ENCODE measurements at places on chromosomes 12 and 14.

- DNase-seq: no peak
These were observed 34.0 kb downstream of the VCPKMT start for GRCh38 chr14:50082308-50082742.

GRCh38 chr12:80053051-80053790 lies 46.1 kb upstream of the OTOGL start:
- no peak for DNase-seq

- no peak for DNase-seq
These were observed 38.5 kb upstream of the KCNK13 start for GRCh38 chr14:90023176-90023896.

GRCh38 chr14:91873471-91874415 lies 6.4 kb upstream of the TC2N start:
- no peak for DNase-seq

DNA sequence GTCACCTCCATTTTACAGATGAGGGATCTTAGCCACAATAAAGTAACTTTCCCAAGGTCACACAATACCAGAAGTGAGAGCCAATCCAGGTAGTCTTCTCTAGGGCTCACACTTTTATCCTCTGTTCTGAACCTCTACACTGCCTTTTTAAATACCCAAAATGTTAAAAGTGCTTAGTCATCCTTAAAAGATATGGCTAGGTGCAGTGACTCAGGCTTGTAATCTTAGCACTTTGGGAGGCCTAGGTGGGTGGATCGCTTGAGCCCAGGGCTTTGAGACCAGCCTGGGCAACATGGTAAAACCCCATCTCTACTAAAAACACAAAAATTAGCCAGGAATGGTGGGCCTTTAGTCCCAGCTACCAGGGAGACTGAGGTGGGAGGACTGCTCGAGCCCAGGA lies 104.1 kb upstream of the PPP4R3A start:
- no peak for DNase-seq

DNA sequence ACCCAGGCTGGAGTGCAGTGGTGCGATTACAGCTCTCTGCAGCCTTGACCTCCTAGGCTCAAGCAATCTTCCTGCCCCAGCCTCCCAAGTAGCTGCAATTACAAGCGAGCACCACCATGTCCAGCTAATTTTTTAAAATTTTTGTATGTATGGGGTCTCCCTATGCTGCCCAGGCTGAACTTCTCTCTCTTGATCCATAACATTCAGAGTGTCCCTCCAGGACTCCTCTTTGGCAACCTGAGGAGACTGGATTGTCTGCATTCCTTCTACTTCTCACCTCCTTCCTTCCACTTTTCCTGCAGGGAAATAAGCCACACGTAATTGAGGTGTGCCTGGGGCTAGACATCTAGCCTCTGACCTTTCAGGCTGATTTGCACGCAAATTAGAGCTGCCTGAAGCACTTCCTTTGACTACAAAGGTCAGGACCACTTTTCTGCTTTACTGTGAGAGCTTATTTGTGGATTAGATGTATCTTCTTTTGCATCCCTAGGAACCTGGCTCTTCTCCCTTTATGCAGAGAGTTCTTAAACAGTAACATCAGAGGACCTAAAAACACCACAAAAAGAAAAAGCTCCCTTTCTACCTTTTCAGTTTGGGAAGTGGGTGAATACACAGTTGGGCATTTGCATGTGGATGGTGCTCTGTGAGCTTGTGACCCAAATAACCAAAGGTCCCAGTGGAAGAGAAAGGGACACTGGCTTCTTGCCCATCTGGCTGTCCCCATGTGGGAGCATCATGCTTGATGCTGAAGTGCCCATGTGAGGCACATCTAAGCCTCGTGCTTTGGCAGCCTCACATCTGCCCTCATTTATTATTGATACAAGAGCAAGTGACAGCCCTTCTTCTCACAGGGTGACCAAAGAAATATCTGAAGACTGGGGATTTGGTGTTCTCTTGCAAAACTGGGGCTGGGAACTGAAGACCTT lies 33.5 kb downstream of the PYGL start:
- no peak for DNase-seq

DNA sequence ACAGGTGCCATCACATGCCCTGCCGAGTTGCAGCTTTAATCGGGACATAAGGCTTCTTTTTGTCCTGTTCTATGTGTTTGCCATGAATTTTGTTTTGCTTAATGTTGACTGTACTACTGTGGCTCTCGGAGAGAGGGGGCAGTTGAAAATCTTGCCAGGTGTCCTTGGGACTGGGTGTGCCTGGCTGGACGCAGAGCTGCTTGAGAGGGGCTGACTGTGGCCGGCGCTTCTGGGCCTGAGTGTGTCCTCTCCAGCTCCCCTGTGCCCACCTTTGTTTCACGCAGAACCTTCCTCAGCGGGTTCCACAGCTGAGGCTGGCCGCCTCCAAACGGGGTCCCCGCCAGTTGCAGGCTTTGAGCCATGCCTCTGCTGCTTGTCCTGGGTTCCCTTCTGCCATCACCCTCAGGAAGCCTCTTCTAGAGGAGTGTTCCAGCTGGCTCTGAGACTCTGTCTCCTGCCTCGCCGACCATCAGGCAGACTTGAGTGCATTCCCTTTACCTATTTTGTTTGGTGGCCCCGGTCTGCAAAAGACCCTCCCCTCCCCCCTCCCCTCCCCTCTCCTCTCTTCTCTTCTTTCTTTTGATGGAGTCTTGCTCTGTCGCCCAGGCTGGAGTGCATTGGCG lies 49.7 kb downstream of the DDX51 start:
- no peak for DNase-seq

DNA sequence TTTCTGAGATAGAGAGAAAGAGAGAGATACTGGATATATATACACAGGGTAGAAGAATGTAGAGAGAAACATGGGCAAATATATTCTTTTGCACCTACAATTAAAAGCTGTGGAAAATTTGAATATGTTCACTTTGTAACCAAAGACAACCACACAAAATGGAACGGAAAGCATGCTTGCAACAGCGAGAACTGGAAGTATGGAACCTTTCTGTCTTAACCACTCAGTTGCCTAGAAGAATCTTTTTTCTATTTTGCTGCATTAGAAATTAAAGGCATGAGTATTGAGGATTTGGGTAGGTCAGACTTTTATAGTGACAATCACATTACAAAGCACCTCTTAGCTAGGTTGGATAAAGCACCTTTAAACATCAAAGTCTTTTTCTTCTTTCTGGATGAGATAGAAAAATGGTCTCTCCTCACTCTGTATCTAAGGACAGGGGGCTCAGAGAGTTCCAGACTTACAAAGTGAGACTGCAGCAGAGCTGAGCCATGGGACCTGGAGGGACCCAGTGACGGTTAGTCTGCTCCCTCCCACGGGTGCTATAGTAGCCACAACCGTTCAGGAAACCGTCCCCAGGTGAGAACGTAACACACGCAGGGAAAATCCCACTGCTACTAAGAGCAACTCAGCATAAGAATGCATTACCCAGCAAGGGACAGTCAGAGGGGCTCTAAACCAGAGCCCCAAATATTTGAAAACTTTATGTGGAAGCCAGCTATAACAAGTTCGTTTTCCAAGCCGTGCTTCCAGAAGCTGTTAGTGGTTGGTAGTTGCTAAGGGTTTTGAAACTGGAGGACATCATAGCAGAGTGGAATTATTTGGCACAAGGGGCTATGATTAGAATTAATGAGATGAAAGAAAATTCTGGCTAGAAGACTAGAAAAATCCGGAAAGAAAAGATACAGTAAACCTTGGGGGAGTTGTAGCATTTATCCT lies 97.1 kb downstream of the DAD1 start:
- DNase-seq: no peak

DNA sequence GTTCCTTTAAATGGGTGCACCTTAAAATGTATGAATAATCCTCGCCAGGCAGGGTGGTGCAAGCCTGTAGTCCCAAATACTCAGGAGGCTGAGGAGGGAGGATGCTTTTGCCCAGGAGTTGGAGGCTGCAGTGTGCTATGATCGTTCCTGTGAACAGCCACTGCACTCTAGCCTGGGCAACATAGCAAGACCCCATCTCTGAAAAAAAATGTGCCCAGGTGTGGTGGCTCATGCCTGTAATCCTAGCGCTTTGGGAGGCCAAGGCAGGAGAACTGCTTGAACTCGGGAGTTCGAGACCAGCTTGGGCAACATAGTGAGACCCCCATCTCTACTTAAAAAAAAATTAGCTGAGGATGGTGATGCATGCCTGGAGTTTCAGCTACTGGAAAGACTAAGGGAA lies 39.6 kb downstream of the ACACB start:
- DNase-seq: no peak

GRCh38 chr12:86196465-86196864 lies 59.7 kb downstream of the MGAT4C start:
- DNase-seq: no peak
